ENCODE measurements at places on chromosomes 13 and 19.

- no peak for DNase-seq
Observed at GRCh38 chr19:35206855-35207254, 21.7 kb downstream of the FAM187B start.

DNA sequence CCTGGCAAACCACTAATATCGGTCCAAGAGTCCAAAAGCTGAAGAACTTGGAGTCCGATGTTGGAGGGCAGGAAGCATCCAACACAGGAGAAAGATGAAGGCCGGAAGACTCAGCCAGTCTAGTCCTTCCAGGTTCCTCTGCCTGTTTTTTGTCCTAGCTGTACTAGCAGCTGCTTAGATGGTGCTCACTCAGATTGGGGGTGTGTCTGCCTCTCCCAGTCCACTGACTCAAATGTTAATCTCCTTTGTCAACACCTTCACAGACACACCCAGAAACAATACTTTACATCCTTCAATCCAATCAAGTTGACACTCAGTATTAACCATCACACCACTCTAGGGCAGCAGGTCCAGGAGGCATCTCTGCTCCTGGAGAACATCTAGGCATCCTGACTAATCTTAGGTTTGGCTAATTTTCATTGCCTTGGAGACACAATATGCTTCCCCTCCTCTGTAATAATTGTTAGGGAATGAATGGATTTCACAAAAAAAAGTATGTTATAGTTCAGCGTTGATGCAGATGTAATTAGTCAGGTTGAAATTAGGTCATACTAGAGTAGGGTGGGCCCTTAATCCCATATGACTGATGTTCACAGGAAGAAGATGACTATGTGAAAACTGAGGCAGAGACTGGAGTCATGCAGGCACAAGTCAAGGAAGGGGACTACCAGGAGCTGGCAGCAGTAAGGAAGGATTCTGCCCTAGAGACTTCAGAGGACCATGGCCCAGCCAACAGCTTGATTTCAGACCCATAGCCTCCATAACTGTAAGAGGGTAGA is 183.4 kb downstream of the RBM26 start:
- no peak for DNase-seq

DNA sequence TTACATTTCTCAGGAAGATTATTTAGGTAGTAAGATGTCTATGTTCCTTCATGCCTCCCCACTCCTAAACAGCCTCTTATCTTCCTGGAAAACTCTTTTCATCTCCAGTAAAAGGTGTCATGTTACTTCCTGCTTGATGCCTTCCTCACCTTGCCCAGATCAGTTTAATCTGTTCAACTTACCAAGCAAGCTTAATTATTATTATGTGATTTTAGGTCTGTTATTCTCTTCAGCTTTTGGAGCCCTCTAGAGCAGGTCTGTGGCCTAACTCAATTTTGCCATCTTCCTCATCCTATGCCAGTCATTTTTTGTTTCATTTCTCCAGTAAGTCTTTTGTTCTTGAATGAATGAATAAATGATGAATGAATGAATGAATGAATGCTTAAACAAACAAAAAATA is 528.4 kb downstream of the DCT start:
- DNase-seq: no peak

DNA sequence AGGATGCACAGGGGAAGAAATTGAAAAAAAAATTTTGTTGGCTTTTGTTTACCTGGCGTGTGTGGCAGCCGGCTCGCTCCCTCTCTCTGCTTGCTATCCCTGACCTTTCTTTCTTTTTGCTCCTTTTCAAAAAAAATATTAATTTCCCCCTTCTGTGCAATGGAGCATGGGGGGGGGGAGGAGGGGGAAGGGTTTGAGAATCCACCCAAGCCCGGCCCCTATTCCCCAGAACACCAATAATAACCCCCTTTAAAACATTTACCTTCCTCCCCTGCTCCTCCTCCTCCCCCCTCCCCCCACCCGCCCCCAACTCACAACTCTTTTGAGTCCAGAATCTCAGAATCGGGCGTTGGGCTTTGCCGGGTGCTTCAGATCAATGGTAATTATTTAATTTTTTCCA is 28.4 kb downstream of the NFIX start:
- DNase-seq: no peak

DNA sequence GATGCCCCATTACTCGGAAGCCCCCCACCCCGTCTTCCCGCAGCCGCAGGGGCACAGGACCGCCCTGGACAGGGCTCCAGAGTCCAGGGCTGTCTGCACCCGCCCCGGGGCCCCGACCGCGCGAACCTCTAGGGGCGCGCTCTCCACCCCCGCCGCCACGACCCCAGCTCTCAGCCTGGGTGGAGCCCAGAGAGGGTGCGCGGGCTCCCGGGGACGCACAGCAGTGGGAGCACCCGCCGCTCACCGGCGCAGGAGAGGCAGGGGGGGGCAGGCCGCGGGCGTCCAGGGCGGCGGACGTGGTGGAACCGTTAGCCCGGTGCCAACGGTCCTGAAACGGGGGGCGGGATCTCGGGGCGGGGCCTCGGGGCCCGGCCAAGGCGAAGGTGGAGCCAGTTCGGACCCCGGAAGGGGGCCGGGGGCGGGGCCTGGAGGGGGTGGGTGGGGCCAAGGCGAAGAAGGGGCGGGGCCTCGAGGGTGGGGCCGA is at the start of gene ATP8B3:
Gene ATP8B3 (minus strand): TSS at position 335 of the 484 bp plus-strand sequence. CDS start 540 bp downstream, outside the sequence.
- DNase-seq: no peak

GRCh38 chr19:3057275-3057714 is 5.0 kb downstream of the TLE5 start:
- no peak for DNase-seq

- no peak for DNase-seq
Observed at GRCh38 chr13:41196620-41197019, 2.3 kb upstream of the KBTBD7 start.

DNA sequence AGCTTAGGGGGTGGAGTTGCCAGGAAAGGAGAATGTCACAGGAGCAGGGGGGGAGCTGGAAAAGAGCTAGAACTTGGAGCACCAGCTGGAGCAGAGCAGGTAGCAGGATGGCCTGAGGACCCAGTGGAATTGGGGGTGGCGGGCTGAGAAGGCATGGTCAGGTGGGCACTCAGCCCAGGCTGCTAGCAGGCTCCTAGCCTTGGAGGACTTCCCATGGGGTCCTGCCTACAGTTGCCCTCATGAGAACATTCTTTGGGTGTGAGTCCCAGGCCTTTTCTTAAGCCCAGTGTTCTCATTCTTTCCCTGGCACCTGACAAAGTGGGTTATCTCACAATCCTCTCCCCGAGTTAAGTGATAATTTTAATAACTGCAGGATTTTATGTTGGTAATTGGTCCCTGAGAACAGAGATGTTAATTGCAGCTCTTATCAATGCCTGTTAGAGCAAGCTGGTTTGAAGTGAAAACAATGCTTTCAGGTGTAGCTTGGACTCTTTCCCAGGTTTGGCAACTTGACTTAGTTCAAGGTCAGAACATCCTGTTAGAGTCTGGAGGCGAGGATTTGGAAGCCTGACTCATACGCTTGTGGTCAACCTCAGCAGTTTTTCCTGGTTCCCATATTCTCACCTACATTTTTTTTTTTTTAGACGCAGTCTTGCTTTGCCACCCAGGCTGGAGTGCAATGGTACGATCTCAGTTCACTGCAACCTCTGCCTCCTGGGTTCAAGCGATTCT is 18.1 kb upstream of the OLFM4 start:
- DNase-seq: no peak

DNA sequence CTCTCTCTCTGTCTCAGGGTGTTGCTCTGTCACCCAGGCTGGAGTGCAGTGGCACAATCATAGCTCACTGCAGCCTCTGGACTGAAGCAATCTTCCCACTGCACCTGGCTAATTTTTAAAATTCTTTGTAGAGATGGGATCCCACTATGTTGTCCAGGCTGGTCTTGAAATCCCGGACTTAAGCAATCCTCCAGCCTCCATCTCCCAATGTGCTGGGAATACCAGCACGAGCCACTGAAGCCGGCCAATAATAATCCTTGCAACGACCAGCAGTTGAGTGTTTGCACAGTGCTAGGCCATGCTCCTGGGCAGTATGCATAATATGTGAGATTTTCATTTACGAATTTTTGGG is 640 bp upstream of the EPOR start:
- no peak for DNase-seq

- no peak for DNase-seq
Observed at GRCh38 chr13:28333204-28333881, 161.6 kb downstream of the FLT1 start.

- DNase-seq: no peak
Observed at GRCh38 chr19:38786572-38787265, 2.3 kb upstream of the LGALS7B start.

GRCh38 chr19:30999726-31000125 is 349.5 kb downstream of the TSHZ3 start:
- DNase-seq: no peak

All from HS-5 (cell line).